ENCODE measurements at places on chromosomes 3 and 15.

DNA sequence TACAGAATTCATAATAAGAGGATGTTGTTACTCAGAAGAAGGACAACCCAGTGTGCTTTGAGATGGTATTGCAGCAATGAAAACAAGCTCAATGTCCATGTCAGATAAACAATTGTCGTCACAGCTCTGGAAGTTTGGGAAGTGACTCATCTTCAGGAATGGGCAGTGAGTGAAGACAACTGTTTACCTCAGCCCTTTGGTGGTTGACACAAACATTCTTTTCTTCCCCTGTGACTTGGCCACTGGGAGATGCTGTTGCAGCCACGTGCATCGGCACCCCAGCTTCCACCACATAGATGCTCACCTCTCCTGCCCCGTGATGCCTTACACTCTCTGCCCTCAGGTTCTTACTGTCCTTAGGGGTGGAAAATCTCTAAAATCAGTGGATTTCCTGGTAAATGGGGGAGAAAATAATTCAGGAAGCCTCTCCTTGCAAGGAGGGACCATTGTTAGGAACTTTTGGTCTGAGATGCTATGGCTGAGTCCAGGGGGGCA is 114.1 kb upstream of the GALNT15 start:
- no peak for DNase-seq

DNA sequence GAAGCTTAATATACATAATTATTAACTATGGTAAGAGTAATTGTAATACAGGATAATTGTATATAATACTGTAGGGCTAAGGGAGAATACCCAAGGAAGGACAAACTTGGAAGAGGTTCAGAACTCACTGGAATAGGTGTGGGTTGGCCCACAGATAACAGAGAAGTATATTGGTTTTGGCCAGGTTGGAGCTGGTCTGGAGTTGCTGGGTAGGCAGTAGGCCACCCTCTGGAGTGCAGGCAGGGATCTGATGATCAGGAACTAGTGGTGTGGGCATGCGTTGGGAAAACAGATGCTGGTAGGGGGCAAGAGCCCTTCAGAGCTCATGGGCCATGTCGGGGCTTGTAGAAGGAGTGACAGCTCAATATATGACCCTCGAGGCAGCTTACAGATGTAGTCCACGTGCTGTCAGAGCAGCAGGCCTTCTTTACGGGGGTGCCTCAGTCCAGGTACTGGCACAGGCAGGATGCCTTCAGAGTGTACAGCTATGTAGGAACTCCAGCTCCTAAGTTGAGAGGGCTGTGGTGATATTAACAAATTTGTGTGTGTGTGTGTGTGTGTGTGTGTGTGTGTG is 12.4 kb downstream of the IREB2 start:
- no peak for DNase-seq

- DNase-seq, result no peak
Observed at GRCh38 chr3:169846458-169847193, 23.1 kb downstream of the LRRC31 start.

- no peak for DNase-seq
Observed at GRCh38 chr3:158005391-158006100, 100.7 kb downstream of the SHOX2 start.

- DNase-seq, result no peak
Observed at GRCh38 chr15:100661156-100661555, 58.8 kb downstream of the ASB7 start.

DNA sequence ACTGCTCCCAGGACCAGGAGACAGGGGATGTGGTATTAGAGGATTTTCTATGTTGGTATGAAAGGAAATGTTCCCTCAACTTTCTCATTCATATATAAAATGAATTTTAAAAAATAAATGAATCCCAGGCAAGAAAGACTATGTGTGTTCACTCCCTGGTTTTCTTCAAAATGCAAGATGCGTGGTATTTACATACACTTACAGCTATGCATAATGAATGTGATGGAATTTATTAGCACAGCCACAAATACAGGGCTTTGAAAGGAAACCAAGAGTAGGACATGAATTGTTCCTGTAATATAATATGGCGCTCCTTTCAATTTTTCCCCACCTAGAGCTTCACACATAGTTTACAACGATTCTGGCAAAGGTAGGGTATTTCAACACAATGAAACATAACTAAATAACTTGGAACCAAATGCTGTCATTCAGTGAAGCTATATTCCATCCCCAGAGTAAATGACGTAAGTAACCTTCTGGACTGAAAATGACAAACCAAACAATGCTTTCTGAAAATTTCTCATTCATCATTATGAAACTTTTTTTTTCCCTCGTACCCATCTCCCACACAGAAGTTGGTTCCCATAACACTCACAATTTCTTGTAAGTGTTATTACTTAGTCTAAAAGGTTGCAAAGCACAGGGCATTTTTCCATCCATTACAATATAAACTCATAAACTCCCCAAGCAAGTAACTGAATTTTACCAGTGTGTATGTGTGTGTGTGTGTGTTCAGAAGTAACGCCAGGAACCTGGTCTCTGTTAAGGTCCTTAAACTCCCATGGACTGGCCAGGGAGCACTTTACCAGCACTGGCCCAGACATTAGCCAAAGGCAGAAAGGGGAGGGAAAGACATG is 41.8 kb downstream of the CBLB start:
- DNase-seq, result no peak

- no peak for DNase-seq
Observed at GRCh38 chr3:108546247-108546646, 35.9 kb upstream of the MYH15 start.

GRCh38 chr3:73637042-73637441 is 12.3 kb upstream of the PDZRN3 start:
- no peak for DNase-seq

DNA sequence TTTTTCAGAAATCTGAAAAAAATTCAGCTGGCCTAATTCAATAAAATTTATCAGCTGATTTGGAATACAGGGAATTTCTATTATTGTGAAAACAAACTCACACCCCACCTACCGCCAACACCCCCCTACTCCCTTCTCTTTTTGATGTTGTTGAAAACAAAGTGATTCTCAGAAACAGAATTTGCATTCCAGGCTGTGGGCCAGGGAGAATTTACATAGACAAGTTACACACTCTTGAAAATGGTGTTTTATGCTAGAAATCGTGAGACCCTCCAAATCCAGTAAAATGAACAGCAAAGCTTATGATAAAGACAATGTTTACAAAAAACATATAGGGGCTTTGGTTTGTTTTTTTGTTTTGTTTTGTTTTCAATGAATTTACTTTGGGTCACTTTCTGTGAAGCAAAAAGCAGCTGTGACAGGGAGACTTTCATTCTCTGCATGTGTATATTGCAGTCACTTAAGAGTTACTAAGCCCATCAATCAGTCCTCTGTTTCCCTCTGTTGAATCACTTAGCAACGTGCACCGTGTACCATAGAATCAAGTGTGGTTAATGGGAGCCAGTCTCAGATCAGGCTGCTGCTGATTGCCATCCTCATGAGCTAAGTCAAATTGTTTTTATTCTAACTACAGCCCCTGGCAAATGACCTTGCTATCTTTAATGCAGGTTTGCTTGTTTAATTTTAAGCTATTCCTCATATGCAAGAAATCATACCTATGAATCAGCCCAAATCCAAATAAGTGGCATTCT is 159.8 kb downstream of the ALCAM start:
- DNase-seq, result no peak

DNA sequence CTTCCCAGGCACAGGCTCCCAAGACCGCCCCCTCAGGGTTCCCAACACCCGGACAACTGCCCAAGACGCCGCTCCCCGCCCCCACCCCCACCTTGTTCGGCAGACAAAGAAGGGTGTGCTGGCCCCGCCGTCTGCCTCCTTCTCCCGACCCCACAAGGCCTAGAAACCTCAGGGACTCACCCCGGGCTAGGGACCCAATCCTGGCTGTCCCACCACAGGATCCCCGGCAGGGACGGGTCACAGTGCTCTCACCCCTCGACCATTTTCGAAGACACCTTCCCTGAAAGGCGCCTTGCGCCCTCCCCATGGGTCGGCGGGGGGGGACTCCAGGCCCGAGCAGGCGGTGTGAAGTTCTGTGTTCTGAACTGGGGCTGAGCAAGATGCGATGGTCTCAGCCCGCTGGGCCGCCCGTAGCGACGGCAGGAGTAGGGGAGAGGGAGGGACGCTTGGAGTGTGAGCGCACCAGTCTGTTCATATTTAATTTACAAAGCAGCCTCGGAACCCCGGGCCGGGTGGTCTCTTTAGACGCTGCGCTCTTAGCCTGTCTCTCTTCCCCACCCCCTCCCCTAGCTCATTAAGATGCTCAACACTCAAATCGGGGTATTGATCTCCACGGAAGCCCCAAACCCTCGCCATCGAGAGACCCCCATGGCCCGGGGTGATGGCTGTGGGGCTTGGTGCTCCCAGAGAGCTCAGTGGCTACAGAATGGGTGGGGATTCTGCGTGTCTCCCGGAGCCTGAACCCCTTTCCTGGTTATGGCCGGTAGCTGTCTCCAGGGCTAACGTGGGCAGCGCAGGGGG is 1.4 kb upstream of the ISLR2 start:
- DNase-seq, result no peak

- DNase-seq, result peak; percentile 82
Observed at GRCh38 chr3:37291275-37291700, 116.9 kb upstream of the LRRFIP2 start.

DNA sequence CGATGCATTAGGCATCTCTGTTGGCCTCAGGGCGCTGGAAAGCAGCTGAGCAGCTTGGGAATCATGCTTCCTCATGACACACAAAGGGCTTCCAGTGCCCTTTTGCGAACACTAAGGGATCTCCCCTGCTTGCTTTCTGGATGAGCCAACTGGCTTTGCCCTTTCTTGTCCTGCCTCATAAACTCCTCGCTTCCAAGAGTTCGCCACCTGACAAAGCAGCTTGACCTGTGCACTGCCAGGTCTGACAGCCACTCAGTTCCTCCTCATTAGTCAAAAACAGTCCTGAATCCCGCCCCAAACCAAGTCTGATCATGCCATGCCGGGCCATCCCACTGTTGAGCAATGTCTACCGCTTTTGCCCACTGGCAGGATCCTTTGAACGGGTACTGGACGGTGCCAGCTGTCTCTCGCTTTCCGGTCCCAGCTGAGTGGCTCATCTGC is 265.4 kb upstream of the LYSMD4 start:
- no peak for DNase-seq

DNA sequence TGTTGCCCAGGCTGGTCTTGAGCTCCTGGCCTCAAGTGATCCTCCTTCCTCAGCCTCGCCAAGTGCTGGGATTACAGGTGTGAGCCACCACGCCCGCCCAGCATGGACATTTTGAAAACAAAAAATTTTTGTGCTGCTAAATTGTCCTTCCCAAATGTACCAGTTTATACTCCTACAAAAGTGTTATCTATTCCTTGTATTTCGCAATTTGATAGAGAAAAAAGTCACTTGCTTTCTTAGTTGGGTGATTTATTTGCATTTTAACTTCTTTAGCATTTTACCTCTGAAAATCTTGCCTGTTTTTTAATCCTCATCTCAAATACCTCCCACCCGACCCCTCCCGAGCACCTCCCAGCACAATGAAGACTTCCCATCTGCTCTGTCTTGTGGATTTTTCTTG is 46.8 kb downstream of the PDE8A start:
- no peak for DNase-seq

DNA sequence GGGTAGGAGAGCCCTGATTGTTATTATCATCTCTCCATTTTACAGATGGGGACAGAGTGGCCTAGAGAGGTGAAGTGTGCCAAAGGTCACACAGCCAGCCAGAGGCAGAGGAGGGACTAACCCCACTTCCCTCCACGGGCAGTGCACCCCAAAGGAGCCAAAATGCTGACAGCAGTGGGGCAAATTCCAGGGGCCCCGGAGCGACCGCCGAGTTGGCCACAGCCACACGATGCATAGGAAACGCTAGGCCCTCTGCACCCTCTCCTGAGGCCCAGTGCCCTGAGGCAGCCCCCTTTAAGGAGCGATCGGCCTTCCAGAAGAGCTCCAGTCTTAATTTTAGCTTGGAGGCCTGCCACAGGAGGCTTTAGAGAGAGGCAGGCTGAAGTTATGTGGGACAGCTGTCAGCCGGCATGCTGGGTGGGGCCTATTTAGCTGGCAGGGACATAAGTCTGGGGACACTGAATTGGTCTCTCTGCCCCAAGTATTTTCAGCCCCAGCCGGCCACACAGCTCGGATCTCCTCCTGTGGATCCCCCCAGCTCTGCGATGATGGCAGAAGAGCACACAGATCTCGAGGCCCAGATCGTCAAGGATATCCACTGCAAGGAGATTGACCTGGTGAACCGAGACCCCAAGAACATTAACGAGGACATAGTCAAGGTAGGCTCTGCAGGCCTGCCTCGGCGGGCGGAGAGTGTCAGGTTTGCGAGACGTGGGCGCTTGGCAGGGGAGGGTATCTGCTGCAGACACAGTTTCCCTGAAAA is at the start of gene CAV3:
Gene CAV3, plus strand, starts transcription at position 471 of the 763 bp plus-strand sequence. Its CDS starts 75 bp downstream, at position 546.
- DNase-seq, result no peak
